ENCODE measurements at places on chromosomes 4 and X.

DNA sequence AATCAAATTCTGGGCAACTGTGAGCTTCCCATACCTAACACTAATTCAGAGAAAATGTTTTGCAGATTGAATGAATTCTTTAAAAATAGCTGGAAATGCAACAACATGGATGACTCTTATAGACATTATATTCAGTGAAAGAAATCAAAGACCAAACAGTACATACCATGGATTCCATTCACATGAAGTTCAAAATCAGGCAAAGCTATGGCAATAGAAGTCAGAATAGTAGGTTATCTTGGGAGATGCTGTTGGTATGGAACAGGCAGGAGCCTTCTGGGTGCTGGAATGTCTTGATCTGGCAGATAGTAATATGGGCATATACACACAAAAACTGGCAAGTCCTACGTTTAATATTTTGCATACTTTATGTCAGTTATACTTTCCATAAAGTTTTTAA is 25.5 kb upstream of the CBLL2 start:
- no peak for DNase-seq

DNA sequence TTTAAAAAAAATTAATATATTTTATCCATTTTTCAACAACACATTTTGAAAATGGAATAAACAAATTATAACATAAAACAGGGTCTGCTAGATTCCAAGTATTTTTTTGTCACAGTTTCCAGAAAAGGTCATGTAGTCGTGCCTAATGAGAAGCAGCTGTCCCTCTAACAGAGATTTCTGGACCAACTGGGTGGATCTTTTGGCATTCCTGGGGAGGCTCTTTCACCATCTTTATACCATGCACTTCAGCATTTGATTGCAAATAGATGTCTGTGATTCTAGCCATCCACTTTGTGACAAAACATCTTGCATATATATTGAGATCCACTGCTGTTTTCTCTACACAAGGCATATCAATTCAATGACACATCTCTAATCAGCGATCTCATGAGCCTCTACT is 210.7 kb upstream of the LDB2 start:
- no peak for DNase-seq

- no peak for DNase-seq
These were observed 1511.0 kb downstream of the ARAP2 start for GRCh38 chr4:34733185-34733941.

DNA sequence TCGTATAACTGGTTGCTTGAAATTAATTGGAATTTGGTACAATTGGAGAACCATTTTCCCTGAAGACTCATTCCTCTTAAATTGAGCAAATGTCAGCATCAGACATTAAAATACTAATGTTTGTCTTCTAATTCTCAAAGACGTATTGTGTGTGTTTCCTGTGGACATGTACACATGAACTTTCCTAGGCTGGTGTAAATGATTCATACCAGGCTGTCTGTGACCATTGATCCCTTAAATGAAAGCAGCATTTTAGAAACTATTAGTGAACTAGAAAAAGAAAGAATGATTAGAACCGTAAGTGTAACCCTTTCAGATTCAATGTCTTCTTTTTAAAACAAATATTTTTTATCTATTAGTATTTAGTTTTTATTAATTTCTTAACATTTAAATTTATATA is 332.9 kb downstream of the PPP3CA start:
- no peak for DNase-seq
